NCI-H226 (cell line): ENCODE measurements at places on chromosomes 4 and X.

DNA sequence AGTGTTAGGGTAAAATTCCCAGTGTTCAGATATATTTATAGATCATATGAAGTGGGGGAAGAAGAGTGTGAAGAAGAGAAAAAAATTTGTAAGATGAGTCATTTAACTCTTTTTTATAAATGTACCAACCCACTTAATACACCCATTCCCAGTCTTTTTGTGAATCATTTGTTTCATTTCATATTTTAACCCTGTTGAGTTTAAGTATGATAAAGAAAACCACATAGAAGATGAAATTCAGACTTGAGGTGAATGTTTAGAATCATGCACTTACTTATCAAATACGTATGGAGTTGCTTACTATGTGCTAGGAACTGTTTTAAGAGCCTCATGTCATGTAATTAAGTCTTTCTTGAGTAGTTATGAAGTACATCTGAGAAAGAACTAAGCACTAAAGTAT is 56.6 kb upstream of the DAPP1 start:
- no peak for DNase-seq

- no peak for DNase-seq
These were observed 1.2 kb downstream of the SULT1B1 start for GRCh38 chr4:69759189-69759604.

DNA sequence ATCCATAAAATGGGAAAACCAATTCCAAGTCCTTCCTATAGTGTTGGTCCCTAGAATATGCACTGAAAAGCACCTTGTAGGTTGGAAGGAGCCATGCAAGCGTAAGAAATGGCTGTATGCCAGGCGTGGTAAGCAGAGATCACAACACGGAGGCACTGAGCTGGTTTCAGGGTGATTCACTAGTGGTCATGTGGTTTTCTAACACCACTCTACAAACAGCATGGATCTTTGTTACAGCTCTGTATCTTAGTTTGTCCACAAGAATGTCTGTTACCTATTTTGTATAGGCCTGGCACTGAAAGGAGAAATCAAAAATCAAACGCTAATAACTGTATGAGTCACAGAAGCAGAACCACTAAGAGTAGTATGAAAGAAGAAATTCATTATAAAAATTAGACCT is 71.9 kb downstream of the MAGEB17 start:
- peak; percentile 76 for DNase-seq

- DNase-seq: no peak
These were observed 988.7 kb downstream of the FAM133A start for GRCh38 chrX:94662689-94663088.

- DNase-seq: no peak
These were observed 8.7 kb downstream of the TIMP1 start for GRCh38 chrX:47590984-47591383.

- DNase-seq: no peak
These were observed 460.1 kb downstream of the NAF1 start for GRCh38 chr4:162706632-162707031.

GRCh38 chr4:74235135-74235534 is 73.1 kb upstream of the EPGN start:
- no peak for DNase-seq

DNA sequence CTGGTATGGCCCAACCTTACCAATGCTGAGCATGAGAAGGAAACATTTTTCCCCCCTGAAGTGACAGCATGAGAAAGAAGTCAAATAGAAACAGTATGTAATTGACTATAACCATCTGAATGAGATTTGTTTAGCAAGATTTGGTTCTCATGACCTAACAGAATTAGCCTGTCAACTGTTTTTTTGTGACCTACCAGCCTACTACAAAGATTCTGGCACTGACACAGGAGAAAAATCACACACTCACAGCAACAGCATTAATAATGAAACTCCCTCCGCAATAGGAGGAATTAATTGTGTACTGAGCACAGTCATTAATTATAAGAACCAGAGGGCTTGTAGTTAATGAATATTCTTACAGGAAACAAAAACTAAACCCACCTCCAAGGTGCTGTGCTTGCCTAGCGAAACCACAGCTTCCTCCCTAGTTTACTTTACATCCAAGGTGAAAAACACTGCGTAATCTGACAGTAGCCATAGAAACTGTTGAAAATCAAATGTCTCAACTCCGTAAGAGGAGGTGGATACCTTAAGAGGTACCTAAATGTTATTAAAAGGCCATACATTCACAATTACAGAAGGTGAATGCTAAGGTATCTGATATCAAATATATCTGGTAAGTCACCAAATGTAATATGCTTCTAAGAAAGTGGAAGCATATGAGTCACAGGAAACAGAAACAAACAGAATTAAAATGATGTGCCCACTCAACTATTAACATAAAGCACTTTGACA is 34.9 kb downstream of the MMRN1 start:
- peak; percentile 2 for DNase-seq

- DNase-seq: no peak
These were observed 137.0 kb downstream of the CPZ start for GRCh38 chr4:8729408-8730149.

DNA sequence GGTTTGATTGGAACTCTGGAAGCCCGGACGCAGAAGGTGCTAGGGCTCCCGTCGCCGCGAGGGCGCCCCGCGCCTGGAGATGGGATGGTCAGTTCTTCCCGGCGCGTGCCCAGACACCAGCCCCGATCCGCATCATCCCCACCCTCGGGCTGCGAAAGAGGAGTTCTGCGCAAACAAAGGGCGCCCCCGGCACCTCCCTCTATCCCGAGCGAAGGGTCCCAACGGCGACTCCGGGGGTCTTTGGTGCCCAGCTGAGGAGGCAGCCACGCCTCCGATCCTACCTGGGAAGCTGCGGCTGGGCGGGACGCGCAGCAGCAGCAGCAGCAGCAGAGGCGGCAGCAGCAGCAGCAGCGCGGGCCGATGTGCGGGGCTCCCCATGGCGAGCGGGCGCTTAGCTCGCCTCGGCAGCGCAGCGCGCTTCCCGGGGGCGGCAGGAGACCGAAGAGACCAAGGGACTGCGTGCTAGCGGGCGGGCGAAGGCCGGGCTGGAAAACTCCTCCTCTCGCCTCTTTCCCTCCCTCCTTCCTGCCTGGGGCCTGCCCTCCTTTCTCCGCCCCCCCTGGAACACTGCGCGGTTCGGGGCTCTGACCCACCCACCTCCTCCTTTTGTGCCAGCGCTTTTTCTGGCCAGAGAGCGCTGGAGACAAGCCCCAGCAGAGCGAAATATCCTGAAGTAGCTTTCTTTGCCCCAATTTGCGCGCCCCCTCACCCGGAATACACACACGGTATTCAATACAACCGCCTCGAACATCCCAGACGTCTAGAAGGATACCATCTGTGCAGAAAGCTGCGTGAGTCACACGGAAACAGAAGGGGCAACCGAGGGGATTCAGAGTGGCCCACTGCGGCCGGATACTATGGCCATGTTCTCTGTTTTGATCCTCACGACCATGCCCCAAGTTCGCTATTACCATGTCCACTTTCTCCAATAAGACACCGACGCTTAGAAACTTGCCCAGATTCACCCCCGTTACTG is at the start of gene SRPX:
Gene SRPX, minus strand, starts transcription at position 457 of the 976 bp plus-strand sequence. Its CDS starts 79 bp downstream, at position 378.
- no peak for DNase-seq
